ENCODE measurements at places on chromosomes 7 and 10.

DNA sequence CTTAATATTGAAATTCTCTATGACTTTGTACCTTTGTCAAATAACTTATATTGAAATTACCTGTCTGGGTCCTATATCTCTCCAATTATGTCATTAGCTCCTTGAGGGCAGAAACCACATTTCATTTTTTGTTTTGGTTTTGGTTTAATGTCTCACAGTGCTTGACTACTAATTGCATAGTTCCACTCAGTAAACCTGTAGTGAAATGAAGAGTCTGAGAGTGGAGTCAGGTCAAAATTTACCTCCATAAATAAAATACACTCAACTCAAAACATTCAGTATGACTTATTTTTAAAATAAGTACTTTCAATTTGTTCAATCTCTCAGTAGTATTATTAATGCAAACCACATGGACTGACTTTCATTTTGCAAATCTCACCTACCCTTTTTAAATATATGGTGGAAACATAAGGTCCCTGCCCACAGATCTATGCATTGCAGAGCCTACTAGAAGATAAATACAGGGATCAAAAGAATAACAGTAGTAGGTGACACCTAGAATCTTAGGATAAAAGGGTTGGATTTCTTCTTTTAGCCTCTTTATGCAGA is 32.5 kb downstream of the PDE1C start:
- DNase-seq: no peak

DNA sequence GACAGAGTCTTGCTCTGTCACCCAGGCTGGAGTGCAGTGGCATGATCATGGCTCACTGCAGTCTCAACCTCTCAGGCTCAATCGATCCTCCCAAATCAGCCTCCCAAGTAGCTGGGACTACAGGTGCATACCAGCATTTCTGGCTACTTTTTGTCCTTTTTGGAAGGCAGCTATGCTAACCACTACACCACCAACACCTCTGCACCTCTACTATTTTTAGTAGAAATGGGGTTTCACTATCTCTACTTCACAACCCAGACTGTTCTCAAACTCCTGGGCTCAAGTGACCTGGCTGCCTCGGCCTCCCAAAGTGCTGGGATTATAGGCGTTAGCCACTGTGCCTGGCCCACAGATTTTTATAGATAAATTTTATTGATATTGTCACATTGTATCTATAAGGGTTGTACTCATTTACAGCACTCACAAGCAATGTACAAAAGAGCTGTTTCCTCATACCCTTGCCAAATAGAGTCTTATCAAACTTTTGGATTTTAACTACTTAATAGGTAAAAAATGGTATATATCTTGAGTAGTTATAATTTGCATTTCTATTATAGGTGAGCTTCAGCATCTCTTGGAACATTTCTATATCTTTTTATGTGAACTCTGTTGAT is 23.7 kb downstream of the PRR15 start:
- DNase-seq: no peak

DNA sequence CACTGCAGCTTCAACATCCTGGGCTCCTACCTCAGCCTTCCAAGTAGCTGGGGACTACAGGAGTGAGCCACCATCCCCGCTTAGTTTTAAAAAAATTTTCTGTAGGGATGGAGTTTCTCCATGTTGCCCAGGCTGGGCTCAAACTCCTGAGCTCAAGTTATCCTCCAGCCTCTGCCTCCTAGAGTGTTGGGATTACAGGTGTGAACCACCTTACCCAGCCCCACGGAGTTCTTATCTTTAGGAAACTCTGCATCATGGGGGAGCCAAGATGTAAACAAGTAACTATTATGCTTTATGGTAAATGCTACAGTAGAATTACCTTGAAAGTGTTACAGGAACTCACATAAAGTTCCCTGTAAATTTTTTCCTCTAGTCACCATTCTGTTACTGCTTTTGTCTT is 65.3 kb downstream of the PHTF2 start:
- no peak for DNase-seq

- no peak for DNase-seq
Observed at GRCh38 chr7:143967398-143967797, 12.8 kb downstream of the OR2F1 start.

GRCh38 chr10:125201791-125202622 is 41.6 kb upstream of the CTBP2 start:
- no peak for DNase-seq

- DNase-seq: no peak
Observed at GRCh38 chr7:155119801-155120382, 49.8 kb downstream of the HTR5A start.

- DNase-seq: no peak
Observed at GRCh38 chr10:51800725-51801424, 101.5 kb upstream of the CSTF2T start.

GRCh38 chr10:116059320-116059719 is 213.7 kb downstream of the GFRA1 start:
- DNase-seq: no peak

- DNase-seq: no peak
Observed at GRCh38 chr10:43391496-43391895, 17.5 kb downstream of the HNRNPF start.

- DNase-seq: no peak
Observed at GRCh38 chr7:108911016-108911415, 341.3 kb downstream of the DNAJB9 start.

DNA sequence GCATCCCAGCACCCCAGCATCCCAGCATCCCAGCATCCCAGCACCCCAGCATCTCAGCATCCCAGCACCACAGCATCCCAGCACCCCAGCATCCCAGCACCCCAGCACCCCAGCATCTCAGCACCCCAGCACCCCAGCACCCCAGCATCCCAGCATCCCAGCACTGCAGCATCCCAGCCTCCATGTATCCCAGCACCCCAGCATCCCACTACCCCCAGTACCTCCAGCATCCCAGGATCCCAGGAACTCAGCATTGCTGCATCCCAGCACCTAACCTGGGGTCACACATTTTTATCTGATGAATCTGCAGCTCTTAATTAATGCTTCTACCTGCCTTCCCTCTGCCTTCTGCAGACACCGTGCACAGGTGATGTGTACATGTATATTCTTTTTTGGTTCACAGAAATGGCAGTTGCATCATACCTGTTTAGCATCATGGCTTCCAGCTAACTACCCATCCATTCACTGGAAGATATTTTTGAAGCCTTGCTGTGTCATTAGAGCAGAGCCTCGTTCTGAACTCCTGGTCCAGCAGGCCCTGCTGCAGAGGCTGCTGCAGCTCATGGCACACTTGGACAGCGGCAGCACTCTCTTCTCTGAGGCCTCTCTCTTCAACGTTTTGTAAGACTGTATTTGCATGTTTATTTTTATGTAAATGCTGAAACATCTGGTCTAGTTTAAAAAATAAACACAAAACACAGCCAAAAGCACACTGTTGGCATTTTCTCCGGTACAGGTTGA is 4.6 kb upstream of the CFAP46 start:
- no peak for DNase-seq

DNA sequence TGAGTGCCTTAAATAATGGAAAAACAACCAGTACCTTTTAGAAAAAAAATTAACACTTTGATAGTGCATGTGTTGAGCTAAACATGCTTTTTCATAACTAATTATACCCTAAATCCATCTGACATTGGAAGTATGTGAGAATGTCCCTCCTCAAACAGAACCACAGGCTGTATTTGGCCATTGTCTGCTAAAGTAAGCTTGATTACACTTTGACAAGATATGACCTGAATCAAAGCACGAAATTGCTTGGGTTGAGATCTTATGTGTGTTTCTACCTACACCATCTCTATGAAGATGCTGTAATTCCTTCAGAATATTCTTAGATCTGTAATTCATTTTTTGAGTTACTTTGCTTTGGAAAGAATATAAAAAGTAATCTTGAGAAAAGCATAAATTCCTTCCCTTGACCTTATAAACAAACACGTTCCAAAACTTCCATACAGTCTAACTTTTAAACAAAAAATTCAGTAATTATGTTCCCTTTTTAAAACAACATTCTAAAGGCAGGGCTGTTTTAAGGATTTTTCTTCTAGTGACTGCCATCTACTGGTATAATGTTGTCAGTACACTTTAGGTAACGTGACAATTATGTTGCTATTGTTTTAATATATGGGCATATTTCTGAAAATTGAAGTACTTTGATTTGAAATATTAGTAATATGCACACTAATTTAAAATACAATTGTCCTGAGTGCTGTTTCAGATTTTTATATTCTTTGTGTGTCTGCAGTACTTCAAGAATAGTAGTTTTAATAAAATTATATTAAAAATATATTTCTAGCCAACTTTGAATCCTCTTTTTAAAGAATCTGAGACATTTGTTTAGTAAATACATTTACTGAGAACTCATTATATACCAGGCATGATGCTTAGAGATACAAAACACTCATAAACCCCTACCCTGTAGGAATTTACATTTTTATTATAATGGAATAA is 20.9 kb downstream of the CD36 start:
- peak; percentile 12 for DNase-seq

- DNase-seq: no peak
Observed at GRCh38 chr7:151187409-151188251, 580 bp upstream of the ASB10 start.

- no peak for DNase-seq
Observed at GRCh38 chr7:120539321-120539720, 266.3 kb downstream of the KCND2 start.

- DNase-seq: no peak
Observed at GRCh38 chr10:120656107-120656506, 195.1 kb upstream of the WDR11 start.

DNA sequence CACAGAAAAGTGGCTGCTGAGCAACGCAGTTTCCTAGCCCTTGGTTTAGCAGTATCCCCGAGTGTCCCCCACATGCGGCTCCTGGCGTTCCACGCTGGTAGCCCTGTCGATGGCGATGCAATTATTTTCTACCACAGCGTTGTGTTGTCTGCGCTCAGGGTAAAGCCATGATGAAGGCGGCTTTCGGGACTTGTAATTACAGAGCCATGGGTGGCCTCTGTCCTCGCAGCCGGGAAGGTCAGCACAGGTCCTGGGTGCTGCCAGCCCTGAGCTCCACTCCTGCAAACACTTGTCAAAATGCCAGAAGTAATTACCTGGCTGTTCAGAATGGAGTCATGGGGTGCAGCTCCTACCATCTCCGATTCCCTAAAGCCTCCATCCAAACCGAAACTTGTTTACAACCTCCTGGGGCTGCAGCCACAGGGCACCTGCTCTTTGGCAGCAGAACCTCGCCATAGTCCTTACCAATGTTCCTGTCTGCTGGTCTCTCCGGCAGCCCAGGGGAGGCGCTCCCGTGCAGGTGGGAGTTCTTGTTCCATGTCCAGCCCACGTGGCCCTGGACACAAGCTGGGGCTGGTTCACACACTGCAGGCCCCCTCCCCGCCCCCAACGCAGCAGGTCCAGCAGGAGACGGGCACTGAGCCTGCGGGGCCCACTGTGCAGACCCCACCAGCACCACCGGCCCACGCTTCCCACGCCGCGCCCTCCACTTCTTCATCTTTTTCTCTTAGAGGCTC is 512.6 kb downstream of the PTPRN2 start:
- no peak for DNase-seq

- DNase-seq: no peak
Observed at GRCh38 chr10:132808383-132809231, 22.7 kb upstream of the NKX6-2 start.

DNA sequence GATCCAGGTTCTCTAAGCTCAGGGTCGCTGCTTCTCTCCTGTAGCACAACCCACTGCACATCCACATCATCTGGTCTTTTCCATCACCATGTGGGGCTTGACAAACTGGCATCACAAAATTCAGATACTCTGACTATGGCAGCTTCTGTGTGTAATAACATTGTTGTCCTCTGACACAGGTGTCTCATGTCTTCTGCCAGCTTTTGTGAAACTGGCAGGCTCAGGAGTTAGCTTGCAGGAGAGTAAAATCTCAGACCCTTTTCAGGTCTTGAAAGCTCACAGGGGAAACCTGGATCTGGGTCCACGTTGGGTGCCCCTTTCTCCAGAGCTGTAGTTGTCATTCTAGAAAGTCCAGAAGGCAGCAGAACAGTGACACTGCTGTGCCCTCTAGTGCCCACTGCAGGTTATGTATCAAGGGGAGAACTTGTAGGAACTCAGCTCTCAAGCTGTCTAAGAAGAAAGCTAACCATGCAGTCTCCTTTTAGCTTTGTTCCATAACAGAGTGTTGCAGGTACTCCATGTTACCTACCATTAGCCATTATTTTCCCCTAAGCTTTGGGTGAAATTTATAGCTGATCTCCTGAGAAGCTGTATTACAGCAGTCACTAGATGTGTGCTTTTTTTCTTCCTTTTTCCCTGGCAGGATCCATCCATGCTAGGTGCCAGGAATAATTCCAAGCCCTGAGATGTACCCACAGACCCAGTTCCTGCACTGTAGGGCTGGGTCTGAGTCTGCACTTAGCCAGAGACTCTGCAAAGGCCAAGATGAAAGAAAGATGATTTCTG is 102.7 kb downstream of the ZNF248 start:
- peak; percentile 10 for DNase-seq

DNA sequence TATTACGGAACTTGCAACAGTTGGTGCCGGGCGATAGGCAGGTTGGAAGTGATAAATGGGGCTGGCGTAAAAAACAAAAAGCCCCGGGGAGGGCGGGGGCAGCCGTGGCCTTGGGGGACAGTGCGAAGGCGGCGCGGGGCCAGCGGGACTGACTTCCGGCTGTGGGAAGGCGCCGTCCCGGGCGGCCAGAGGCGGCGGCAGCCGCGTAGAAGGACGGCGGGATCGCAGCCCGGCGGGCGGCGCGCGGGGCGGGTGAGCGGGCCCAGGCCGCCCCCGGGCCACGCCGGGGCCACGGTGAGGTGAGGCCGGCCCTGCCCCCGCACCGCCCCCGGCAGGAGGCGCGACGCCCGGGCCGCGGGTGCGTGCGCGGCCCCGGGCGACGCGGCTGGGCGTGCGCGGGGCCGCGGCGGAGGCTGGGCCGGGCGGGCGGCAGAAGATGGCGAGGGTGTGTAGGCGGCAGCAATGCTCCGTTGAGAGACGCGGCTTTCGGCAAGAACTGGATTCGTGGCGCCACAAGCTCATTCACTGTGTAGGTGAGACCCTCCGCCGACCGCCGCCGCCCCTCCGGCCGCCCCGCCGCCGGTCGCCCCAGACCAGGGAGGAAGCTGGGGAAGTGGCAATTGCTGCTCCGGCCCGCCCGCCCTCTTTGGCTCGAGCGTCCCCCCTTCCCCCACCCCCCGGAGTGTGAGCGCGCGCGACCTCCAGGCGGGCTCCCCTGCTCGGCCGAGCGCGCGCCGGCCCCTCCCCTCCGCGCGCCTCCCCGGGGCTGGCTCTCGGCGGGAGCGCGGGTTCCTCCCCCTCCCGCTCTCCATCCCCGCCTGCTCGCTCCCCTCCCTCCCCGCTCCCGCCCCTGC is at the start of gene LCOR:
Gene LCOR, plus strand, starts transcription at position 432 of the 854 bp plus-strand sequence. CDS start 116,760 bp downstream, outside the sequence.
- DNase-seq: peak; percentile 96

GRCh38 chr7:121219026-121219425 is 109.8 kb upstream of the WNT16 start:
- no peak for DNase-seq

GRCh38 chr10:91206837-91207474 is 13.5 kb upstream of the PCGF5 start:
- no peak for DNase-seq

- DNase-seq: no peak
Observed at GRCh38 chr10:28620251-28620650, 57.1 kb upstream of the BAMBI start.

DNA sequence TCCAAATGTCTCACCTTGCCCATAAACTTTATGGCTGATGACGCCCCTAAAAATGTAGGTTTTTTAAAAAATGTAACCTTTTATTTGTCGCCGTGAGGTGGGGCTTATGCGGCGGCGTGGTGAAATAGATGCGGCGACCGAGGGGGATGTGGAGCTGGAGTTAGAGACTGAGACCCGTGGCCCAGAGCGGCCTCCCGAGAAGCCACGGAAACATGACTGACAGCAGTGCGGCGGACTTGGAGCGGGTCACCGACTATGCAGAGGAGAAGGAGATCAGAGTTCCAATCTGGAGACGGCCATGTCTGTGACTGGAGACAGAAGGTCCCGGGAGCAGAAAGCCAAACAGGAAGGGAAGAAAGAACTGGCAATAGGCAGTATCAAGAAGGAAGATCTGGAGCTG is 46.5 kb downstream of the C7orf33 start:
- no peak for DNase-seq
